ENCODE measurements at places on chromosomes 5 and 9.

GRCh38 chr5:80712919-80713318, 58.1 kb upstream of the DHFR start:
- no peak for DNase-seq

DNA sequence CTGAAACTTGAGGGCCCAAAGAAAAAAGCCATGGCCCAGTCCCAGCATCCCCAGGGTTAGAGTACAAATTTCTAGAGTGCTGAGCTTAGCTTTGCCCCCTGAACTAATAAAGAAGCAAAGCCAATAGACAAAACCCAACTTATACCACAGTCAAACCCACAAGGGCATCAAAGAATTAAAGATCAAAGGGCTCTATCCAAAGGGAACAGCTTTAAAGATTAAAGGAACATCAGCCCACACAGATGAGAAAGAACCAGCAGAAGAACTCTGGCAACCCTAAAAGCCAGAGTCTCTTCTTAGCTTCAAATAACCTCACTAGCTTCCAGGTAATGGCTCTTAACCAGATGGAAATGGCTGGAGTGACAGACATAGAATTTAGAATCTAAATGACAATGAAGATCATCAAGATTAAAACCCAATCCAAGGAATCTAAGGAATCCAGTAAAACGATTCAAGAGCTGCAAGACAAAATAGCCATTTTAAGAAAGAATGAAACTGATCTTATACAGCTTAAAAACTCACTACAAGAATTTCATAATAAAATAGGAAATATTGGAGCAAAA, 93.9 kb downstream of the YIPF5 start:
- no peak for DNase-seq

DNA sequence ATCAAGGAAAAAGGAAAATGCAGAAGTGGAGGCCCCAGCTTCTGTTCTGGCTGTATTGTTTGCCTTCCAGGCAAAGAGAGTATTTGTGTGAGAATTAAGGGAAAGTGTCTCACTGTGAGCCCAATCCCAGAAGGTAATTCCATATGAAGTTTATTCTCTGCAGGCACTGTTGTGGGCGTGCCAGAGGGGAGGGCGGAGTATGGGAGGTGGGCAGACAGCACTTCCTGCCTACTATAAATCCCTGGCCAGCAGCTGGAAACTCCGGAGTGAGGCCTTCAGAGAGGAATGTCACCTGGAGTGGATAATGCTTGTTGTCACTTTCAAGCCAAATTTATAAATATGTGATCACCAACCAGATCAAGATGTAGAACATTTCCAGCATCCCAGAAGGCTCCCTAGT, 209.5 kb downstream of the ARHGAP26 start:
- DNase-seq: no peak

- DNase-seq: no peak
Observed at GRCh38 chr5:120932480-120932879, 468.4 kb downstream of the PRR16 start.

DNA sequence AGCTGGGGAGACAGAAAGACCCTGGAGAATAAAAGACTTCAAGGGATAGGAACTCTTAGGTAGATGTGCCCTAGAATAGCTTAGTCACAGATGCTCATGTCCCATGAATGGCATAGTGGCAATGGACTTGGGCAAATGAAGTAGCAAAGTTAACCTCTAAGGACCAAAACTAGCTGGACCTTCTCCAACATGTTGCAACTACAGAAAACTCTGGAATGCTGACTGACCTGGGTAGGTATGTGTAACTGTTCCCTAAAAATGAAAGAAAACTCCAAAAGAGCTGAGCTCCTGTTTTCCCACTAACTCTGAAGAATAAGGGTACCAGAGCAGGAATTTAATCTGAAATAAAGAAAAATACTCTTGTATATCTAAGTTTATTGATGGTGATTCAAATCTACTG, 12.5 kb upstream of the LPAR1 start:
- DNase-seq: no peak

- no peak for DNase-seq
Observed at GRCh38 chr5:36751886-36752285, 124.7 kb upstream of the NIPBL start.

GRCh38 chr9:110410961-110411360, 73.3 kb upstream of the TXNDC8 start:
- no peak for DNase-seq

DNA sequence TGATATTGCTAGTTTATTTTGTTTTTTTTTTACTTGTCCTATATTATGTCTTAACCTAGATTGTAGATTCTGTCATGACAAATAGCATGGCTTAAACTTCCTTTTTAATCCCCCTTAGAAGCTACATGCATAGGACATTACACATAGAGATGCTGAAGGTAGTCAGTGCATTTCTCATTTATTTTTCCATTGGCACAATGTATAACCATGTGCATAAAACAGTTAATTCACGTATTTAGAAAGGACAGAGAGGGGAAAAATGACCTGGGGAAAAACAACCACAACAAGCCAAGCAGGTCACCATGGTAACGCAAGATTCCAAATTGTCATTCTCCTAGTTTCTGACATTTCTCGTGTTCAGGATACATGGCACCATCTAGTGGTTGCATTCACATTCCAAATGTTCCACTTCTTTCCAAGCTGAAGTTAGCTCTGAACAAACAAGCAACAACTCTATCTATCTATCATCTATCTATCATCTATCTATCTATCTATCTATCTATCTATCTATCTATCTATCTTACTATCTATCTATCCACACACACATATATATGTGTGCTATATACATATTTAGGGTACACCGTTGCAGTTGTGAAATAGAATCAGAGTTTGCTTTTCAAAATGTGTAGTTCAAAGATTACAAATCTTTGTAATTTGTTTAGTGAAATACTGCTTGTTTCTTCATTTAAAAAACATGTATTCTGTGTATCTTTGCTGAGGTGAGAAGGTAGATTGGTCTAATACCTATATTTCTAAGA, 487.2 kb upstream of the ST8SIA4 start:
- DNase-seq: no peak

- no peak for DNase-seq
Observed at GRCh38 chr5:170503990-170504596, at the start of gene KCNIP1. Gene KCNIP1, plus strand, starts transcription at chr5:170504020.

DNA sequence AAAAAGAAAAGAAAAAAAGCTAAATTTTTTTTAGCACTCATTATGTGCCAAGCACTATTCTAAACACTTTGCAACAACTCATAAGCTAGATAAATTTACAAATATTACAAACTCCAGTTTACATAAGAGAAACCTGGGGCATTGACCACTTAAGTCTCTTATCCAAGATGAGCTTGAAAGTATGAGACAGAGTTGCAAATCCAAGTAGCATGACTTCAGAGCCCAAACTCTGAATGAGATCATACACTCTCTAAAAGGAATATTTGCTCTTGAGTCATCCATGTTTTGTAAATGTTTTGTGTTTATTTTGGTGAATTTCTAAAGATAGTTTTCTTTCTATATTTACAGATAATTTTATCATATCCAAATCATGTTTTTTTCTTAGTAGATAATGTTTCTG, 4.0 kb upstream of the SHOC1 start:
- DNase-seq: no peak

GRCh38 chr5:105885266-105885665, 1785.5 kb downstream of the EFNA5 start:
- no peak for DNase-seq

DNA sequence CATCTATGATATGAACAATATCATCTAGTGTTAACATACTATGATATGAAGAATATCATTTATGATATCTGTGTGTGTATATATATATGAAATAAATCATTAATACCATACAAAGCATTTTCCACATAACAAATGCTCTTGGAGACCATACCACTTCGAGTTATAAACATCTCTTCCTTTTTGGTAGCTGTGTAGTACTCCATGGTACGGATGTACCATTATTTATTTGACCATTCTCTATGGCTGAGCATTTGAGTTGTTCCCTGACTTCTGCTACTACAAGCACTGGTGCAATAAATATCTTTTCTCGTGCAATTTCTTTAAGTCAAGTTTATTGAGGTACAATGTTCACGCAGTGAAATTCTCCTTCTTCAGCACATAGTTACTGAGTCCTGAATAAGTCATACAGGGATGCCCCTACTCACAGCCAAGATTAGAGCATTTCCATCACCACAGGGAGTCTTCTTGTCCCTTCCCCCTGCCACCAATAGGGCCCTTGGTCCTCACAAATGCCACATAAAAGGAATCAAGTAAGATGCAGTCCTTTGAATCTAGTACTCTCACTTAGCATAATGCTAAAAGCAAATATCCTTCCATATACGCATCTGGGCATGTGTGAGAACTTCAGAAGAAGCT, 75.2 kb upstream of the SLC25A48 start:
- no peak for DNase-seq

GRCh38 chr9:128150594-128151308, 1.5 kb downstream of the LCN2 start:
- no peak for DNase-seq

- DNase-seq: peak; percentile 79
Observed at GRCh38 chr5:141992349-141992963, 20.4 kb downstream of the GNPDA1 start.

DNA sequence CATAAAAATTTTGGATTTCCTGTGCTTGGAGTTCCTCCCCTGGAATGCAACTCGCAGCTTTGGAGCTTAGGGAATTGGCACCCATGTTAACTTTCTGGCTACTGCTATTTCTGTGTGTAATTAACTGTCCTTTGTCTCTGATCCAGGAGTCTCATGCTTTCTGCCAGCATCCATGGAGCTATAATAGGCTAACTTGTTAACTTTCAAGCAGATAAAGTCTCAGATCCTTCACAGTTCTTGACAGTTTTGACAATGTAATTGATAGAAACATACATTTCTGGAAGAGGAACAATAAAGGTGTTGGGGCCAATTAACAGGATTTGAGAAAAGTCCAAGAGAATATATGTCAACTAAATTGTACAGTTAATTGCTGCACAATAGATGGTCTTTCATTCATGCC, 290.2 kb upstream of the PRDM9 start:
- DNase-seq: no peak

- no peak for DNase-seq
Observed at GRCh38 chr9:38622951-38623350, 2.6 kb upstream of the ANKRD18A start.

GRCh38 chr5:1936901-1937300, 54.2 kb upstream of the IRX4 start:
- no peak for DNase-seq

DNA sequence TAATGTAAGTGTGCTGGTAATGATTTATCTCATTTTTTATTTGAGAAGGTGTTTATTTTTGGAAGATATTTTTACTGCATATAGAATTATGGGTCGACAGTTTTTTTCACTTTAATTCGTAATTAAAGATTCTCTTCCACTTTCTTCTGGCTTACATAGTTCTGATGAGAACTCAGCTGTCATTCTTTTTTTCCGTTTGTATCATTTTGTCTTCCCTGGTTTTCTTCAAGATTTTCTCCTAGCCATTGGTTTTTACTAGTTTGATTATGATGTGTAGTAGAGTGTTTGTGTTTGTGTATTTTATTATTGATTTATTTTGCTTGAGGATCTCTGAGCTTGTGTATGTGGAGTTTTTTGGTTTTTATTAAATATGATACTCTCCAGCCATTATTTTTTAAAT, 21.7 kb downstream of the SLF1 start:
- DNase-seq: no peak

DNA sequence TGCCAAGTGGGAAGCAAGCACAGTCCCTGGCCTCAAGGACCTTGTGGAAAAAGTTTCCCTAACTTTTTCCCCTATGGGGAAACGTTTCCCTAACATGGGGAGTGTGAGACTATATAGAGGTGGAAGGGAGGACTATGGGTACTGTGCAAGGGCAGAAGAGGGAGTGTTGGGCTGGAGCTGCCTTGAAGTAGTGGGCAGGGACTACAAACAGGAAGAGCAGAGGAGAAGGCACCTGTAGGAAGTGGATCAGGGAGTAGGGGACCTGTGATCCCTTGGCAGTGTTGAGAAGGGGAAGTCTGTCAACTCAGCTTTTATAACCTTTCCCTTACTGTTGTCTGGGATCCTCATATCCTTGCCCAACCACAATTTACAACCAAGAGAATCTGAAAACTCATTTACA, 1.4 kb downstream of the CMYA5 start:
- no peak for DNase-seq

DNA sequence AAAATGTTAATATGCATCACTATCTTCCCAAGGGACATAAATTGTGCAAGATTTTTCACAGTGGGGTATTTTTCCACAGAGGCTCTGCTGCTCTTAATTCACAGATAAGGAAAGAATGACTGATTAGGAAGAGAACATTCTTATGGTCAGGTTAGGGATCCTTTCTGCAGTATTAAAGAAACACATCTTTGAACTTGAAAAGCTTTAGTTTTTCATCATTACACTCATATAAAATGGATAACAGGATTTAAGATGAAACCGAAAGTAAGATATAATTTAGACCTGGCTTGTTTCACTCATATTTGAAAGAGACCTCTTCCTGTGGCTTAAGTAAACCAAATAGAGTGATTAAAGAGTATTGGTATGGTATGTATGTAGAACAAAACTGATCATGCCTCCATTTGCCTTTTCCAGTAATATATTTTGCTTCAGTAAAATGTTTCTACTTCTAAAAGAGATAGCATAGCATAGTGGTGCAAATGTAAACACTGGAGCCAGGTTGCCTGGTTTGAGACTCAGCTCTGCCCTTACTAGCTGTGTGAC, 160.0 kb downstream of the PRR16 start:
- no peak for DNase-seq

DNA sequence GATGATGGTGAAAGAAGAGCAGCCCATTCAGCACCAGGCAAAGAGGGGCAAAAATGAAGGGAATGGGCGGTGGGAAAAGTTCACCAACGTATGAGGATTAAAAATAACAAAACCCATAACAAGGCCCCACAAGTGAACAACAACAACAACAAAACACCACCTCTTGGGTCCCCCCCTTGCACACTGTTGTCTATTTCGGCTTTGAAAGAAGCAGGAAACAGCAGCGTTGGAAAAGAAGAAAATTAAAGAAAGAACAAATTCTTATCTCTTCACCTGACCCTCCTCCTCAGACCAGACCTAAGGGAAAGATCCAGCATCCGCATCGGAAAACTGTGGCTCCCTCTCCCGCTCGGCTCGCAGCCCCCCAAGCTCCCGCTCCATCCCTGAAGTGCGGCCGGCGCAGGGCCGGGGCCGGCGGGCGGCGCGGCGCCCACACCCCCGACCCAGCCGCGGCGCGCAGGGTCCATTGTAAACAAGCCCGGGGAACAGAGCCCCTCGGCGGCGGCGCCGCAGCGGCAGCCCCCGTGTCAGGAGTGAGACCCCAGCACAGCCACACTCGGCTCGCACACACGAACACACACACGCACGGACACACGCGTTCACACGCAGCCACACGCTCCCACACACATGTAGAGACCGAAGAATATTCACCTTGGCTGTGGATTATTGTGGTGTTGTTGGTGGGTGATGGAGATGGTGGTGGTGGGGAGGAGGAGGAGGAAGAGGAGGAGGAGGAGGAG, 535 bp downstream of the RFX3 start:
- DNase-seq: no peak

- DNase-seq: no peak
Observed at GRCh38 chr5:16695779-16696178, 79.0 kb upstream of the RETREG1 start.

DNA sequence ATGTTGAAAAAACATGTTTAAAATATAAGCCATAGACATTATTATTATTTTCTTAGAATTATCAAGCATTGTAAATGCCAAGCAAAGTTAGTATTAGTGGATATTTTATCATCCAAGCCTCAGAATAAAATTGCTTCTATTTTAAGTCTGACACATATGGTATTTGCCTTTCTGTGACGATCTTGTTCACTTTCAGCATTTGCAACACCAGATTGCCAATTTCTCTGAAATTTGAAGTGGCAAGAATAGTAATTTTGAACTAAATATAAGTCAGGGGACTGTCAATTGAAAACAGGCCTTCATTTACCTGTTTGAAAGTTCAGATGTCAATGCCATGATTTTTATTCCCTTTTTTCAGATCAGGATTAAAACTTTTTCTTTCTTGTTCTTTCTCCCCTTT, 1233.6 kb upstream of the CDH18 start:
- DNase-seq: no peak

All from activated CD4-positive, alpha-beta memory T cell treated with anti-CD3 and anti-CD28 coated beads, Interleukin-2, amount 10 ng/mL, durations not matched to agents 7 days and 5 days (primary cell).